LNCaP clone FGC (cell line): ENCODE measurements at places on chromosomes 2 and 18.

- no peak for DNase-seq
These were observed 32.0 kb downstream of the MERTK start for GRCh38 chr2:111930409-111930808.

GRCh38 chr2:44731505-44731904, 210.0 kb upstream of the SIX3 start:
- no peak for DNase-seq

DNA sequence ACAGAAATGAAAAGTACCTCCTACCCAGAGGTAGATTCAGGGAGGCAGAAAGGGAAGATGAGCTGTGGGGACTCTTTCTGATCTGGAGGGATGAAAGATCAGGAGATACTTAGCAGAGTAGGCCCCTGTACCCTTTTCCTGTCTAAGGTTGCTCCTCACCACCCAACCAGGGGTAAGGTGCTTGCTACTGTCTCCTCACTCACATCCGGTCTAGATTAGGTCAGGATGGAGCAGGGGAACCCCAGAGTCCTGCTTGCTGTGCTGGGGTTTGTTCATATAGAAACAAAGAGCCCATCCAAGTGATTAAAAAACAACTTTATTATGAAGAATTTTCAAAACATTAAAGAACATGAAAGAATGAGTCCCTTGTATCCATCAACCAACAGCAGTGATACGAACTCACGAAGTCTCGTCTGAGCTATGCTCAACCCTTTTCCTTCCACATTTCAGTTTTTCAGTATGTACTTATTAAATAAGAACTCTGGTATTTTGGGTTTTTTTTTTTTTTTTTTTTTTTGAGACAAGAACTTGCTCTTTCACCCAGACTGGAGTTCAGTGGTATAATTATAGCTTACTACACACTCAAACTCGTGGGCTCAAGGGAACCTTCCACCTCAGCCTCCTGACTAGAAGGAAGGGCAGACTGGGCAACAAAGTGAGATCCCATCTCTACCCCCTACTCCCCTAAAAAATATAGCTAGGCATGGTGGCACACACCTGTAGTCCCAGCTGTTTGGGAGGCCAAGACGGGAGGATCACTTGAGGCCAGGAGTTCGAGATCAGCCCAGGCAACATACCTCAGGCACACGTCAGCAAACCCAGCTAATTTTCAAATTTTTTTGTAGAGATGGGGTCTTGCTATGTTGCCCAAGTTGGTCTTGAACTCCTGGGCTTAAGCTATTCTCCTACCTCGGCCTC, 28.5 kb upstream of the MCFD2 start:
- DNase-seq = no peak

GRCh38 chr18:44458777-44459176, 221.9 kb upstream of the SETBP1 start:
- no peak for DNase-seq

- no peak for DNase-seq
These were observed 67.1 kb downstream of the RAB31 start for GRCh38 chr18:9775178-9775577.

DNA sequence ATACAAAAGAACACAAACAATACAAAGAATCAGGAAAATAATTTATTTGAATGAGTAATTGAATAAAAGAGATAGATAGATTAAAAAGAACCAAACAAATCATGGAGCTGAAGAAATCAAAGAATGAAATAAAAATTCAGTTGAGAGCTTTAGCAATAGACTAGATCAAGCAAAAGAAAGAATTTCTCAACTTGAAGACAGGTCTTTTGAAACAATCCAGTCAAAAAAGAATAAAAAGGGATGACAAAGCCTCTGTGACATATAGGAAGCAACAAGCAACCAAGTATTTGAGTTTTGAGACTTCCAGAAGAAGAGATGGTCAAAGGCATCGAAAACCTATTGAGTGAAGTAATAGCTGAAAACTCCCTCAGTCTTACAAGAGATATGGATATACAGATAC, 108.8 kb downstream of the FAM117B start:
- DNase-seq = no peak

DNA sequence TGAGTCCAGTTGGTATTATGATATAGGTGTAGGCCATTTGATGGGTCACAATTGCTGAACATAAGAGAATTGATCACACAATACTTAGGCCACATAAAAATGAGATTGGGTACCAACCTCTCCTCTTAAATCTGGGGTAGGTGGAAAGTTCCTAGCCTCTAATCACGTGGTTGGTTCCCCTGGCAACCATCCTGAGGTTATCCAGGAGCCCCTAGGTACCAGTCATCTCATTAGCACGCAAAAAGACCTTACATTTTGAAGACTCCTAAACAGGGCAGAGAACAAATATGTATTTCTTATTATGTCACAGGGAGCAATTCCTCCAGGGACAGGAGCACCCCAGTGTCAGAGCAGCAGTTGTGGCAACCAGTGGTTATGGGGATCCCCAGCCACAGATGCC, 12.7 kb upstream of the SELENOI start:
- no peak for DNase-seq

DNA sequence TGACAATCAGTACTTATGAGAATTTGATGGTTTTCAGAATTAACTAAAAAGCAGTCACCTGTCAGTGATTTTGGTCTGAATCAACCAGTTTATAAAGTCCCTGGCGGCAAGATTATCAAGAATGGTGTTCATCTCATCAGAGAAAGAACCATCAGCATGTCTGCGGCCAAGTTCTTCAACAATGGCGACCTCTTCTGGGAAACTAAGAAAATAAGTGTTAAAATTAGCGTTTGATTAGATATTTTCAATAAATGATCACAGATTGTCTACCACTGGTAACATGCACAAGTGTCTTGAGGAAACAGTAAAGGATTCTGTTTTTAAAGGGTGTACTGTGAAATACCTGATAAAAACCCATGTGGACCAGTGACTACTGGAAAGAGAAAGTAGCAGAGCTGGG, 8.1 kb downstream of the GCG start:
- no peak for DNase-seq

DNA sequence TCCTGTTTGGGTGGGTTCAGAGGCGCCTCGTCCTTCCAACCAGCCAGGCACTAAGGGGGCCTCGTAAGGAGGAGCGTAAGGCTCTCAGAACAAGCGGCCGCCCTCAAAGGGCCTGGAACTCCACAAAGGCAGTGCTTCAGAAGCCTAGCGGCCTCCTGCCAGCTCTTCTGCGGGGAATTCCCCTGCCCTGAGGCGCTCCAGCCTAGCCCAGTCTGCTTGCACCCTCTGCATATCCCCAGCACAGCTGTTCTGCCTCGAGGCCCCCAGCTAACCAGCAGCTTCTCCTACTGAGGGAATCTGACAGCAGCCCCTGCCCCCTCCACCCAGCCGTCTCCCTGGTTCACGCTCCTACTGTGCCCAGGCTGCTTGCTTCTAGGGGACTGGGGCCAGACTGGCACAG, 265.9 kb downstream of the TFCP2L1 start:
- DNase-seq = no peak

- no peak for DNase-seq
These were observed 328.9 kb upstream of the CHAC2 start for GRCh38 chr2:53438692-53439091.

GRCh38 chr18:55753643-55754263, 165.8 kb upstream of the TCF4 start:
- DNase-seq = no peak

DNA sequence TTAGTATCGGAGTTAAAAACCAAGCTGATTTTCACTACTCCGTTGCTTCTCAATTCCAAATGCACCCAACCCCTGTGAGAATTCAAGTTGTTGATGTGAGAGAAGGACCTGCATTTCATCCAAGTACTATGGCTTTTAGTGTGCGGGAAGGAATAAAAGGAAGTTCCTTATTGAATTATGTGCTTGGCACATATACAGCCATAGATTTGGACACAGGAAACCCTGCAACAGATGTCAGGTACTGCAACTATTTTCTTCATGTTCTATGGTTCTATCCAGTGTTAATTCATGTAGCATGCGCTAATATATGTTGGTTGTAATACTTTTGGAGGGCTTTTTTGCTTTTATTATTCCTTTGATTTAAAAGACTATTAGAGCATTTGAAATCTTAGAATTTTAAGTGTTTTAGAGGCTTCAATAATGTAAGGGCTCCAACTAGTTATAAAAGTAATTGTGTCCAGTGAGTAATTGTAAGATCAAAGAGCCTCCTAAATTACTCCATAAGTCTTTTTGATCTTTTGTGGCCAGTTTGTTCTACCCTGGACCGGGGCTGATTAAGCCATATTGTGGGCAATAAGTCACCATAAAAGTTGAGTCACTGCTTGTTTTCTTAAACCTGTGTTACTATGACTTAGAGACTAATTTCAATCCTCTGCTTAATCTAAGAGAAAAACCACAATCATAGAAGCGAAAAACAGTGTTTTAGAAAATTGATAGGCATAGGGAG, 22.9 kb downstream of the DSG4 start:
- DNase-seq = no peak

DNA sequence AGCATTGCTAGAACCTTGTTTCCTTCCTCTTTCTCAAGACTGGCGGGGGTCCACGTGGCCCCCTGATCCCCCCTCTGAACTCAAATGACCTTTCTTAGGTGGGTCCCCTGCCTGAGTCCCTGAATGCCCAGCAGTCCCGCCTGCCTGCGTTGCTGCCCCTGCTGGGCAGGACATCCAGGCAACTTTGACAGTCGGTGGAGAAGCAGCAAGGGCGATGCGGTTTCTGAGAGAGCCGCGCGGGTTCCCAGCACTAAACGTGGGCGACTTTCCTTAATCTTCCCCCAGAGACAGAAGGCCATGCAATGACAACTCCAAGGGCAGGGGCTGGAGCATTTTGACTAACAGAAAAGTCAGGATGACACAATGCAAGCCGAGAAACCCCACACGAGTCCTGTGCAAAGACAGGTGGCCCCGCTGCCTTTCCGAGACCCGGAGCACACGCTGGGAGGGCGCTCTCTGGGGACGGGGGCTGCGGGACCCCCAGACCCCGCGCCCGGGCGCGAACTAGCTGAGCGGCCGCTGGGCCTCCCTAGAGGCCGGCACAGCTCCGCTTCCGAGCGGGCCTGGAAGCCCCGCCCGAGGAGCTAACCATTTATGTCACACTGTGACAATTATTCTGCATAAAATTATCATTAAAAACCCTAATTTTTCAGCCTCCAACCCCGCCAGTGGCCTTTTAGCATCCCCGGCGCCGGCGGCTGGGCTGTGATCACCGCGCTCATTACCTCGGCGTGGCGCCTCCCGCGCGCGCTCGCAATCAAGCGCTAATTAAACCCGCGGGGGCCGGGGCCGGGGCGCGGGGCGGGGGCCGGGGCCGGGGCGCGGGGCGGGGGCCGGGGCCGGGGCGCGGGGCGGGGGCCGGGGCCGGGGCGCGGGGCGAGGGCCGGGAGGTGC, 27.4 kb downstream of the ASB18 start:
- DNase-seq = no peak

- no peak for DNase-seq
These were observed 1.4 kb upstream of the IDH1 start for GRCh38 chr2:208256192-208256782.

DNA sequence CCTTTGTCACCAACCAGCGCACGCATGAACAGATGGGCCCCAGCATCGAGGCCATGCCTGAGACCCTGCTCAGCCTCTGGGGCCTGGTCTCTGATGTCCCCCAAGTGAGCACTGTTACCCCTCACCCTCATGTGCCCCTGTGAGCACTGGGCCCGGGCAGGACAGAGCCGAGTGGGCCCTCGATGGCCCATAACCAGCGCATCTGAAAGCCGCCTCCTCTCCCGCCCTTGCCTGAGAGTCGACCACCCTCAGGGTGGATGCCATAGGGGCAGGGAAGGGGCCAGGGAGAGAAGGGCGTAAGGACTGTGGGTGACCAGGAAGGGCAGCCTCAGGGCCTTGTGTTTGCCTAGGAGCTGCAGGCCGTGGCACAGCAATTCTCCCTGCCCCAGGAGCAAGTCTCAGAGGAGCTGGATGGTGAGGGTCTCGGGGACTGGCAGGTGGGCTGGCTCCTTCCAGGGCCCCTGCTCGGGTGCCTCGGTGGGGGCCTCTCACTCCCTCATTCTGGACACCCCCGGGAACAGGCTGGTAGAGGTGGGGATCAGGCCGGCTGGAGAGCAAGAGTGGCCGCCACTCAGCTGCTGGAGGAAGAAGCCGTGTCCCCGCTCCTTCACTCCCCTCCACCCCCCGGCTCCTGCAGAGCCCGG, 2.1 kb downstream of the PROM2 start:
- no peak for DNase-seq

DNA sequence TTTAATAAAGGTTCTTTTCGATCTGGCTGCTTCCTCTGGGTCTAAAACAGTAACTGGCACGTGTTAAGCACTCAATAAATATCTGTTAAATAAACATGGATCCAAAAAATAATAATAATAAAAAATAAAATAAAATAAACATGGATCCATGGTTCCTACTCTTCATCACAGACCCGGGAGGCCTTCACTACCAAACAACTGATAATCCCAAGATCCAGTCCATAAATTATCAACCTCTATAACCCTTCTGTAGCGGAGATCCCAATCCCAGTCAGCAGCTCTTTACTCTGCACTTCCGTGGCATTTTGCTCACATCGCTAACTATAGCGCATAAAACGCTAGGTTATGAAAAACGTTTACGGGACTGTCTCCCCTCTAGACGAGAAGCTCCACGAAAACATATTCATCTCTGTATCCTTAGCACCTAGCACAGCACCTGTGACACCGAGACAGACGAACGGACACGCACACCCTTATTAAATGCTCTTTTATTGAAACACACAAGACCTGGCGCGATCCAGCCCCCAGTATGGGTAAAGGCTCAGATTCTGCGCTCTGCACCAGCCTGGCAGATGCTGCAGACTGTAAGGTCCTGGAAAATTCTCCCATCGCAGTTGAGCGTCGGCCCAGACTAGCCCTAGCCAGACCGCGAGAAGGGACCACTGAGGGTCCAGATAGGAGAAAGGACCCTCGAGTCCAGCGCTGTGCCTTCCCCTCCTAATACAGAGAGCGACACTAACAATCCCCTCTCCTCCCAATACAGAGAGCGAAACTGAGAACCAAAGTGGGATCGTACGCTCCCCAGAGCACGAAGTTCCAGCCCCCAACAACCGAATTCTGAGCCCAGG, 770 bp downstream of the NBAS start:
- no peak for DNase-seq

DNA sequence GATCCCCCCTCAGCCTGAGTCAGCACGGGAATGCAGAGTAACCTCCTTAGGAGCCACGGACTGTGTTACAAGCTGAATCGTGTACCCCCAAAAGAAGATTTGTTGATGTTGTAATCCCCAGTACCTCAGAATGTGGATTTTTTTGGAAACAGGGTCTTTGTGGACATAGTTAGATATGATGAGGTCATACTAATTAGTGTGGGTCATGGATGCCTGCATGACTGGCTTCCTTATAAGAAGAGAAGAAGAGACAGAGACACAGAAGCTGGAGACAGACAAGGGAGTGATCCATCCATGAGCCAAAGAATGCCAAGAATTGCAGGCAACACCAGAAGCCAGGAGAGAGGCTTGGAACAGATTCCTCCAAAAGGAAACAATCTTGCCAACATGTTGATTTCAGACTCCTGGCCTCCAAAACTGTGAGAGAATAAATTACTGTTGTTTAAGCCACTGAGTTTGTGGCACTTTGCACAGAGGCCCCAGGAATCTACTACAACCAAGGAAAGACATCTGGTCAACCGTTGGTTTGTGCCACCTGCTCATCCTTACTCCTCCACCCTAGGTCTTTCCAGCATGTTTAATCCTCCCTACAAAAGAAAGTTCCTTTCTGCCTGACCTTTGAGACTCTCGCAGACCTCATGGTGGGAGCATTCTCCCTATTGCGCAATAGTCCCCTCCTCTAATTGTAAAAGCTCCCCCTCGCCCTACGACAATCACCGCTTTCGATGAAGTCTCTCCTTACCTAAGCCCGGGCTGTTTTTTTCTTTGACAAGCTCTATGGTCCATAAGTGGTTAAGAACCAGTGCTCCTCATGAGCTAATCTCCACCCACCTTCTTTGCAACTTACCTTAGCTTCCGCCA, 91.6 kb downstream of the DNER start:
- DNase-seq = no peak
